ENCODE measurements at places on chromosomes 12 and 14.

DNA sequence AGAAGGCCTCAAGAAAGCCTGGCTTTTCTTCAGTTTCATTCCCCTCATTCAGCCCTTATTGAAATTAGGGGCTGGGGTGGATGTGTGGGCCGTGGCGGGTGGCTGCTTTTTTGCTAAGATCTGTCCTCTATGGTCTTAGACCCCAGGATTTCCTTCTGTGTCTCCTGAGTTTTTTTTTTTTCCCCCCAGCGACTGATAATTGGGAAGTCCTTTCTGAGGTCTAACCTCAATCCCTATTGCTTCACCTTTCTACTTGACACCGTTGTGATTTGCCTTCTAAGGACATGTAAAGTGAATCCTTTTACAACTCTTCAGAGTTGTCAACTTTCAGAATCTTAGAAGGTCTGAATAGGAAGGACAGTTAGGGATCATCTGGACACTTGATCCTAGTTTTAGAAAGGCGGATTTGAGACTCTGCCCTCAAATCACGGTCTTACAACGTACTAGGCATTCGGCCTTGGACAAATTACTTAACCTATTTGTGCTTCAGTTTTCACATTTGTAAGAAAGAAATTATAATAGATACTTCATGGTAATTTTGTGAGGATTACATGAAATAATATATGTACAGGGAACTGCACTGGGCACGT, 4.4 kb downstream of the GPR84 start:
- no peak for DNase-seq

DNA sequence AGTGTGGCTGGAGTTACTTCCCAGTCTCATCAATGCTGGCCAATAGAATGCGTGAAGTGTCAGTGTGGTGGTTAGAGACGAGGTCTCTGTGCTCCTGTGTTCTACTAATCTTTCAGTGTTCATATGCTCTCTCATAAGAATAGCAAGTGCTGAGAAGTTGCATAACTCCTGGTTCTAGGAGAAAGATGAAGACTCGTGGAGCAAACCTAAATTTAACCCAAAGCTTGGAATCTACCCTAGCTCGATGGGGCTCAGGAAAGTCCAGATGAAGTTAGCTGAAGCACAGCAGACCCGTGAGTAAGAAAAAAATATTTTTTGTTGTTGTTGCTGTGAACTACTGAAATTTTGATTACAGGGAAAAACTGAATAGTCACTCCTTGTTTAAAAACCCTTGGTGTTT, 412.6 kb downstream of the APAF1 start:
- no peak for DNase-seq

GRCh38 chr12:124824195-124824594, 39.5 kb downstream of the SCARB1 start:
- no peak for DNase-seq

- no peak for DNase-seq
Observed at GRCh38 chr12:102394200-102394599, 86.2 kb downstream of the IGF1 start.

GRCh38 chr12:78062786-78063185, 232.1 kb downstream of the NAV3 start:
- peak; percentile 26 for DNase-seq

DNA sequence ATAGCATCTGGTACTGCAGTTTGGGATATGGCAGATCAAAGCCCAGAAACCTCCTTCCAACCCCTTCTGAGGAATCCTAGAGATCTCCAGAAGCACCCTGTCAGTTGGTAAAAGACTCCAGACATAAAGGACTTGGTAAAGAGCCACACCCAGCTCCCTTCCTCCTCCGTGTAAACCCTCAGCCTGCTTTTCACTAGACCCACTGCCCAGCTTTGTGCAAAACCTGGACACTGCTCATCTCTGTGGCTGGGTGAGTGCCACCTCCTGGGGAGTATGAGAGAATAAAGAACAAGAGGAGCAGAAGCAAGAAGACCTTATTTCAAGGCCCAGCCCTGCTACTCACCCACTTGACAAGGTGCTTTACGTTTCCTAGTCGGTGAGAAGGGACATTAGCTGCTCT, 33.0 kb downstream of the ANO2 start:
- DNase-seq = no peak

DNA sequence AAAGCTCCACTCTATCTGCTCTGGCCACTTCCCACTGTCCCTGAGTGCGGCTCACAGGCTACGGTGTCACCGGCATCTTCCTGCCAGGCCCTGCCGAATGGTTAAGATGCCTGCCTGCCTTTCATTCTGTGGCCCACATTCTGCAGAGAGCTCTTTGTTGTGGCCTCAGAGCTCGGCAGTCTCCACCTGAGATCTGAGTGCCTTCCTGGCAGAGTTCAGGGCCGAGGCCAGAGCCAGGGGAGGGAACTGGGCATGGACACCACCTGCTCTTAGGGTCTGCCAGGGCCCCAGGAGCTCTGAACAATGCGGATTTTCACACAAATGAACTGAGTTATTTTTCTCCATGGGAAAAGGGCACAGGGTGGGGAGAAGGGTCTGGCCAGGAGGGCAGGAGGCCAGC, 127.2 kb downstream of the RBM19 start:
- DNase-seq = no peak

DNA sequence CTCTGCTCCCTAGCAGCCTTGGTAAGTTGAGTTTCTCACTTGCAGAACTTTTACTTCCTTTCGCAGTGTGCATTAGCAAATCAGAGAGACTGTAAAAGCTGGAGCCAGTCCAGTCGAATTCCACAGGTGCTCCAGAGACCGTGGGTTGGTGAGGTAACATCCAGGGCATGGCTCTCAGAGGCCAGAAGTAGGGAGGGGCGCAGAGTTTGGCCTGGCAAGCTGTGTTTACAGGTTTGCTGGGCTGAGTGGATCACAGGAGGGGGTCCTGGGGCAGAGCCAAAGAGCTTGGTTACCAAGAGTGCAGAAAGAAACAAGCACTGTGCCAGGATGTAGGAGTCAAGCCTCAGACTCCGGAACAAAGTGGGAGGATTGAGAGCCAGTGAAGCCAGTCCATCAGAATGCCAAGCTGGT, 10.2 kb upstream of the BHLHE41 start:
- no peak for DNase-seq

DNA sequence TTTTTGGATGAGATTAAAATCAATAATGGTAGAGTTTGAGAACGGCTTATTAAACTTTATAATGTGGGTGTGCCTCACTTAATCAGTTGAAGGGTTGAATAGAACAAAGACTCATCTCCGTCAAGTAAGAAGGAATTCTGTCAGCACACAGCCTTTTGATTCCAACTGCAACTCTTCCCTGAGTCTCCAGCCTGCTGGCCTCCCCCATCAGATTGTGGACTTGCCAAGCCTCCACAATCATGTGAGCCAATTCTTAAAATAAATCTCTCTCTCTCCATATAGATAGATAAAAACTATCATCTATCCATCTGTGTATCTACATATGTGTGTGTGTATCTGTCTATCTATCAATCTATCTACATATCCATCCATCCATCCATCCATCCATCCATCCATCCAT, 127.4 kb upstream of the BTG1 start:
- no peak for DNase-seq

GRCh38 chr12:12983420-12984035, 16.5 kb downstream of the HEBP1 start:
- peak; percentile 65 for DNase-seq

- DNase-seq = peak; percentile 63
Observed at GRCh38 chr14:99619835-99620834, 16.1 kb upstream of the CCDC85C start.

DNA sequence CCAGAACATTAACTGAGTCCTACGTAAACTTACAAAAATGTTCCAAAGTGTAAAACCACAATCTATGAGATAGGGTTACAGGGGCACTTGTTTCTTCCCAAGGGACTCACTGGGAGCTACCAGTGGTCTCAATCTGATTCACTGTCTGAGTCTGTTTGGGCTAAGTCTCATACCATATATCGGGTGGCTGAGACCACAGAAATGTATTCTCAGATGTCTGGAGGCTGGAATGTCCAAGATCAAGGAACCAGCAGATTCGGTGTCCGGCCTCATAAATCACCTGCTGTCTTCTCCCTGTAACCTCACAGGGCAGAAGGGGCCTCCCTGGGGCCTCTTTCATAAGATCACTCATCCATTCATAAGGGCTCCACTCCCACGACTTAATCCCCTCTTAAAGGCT, 616.3 kb upstream of the TMEM132C start:
- DNase-seq = no peak

- DNase-seq = no peak
Observed at GRCh38 chr12:53738406-53739213, 11.4 kb upstream of the CALCOCO1 start.

DNA sequence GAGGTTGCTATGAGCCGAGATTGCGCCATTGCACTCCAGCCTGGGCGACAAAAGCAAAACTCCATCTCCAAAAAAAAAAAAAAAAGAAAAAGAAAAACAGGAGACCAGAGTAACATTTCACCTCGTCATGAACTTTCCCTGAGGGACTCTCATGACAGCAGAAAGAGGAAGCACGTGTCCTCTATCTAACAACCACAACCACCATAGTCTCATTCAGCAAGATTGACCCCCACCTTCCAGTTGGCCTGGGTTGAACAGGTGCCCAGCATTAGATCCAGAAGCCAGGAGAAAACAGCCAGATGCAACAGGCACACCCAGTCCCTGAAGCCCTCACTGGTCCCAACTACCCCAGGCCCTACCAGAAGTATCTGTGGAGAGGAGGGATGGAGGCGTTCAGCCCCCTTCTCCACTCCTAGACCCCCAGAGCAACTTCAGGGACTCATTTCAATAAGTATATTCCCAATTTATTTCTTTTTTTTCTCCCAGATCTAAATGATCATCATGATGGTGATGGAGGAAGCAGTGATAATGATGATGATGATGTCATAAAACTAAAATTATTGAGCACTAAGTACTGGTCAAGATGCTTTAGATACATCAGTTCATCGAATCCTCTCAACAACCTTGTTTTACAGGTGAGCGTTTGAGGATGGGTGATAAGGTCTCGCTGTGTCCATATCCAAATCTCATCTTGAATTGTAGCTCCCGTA, 235.0 kb downstream of the EFCAB11 start:
- DNase-seq = no peak

- no peak for DNase-seq
Observed at GRCh38 chr14:42628602-42629001, 1021.9 kb downstream of the LRFN5 start.

GRCh38 chr12:104410786-104411185, 46.0 kb upstream of the CHST11 start:
- peak; percentile 42 for DNase-seq

GRCh38 chr12:111971800-111972199, 41.2 kb downstream of the TMEM116 start:
- no peak for DNase-seq

DNA sequence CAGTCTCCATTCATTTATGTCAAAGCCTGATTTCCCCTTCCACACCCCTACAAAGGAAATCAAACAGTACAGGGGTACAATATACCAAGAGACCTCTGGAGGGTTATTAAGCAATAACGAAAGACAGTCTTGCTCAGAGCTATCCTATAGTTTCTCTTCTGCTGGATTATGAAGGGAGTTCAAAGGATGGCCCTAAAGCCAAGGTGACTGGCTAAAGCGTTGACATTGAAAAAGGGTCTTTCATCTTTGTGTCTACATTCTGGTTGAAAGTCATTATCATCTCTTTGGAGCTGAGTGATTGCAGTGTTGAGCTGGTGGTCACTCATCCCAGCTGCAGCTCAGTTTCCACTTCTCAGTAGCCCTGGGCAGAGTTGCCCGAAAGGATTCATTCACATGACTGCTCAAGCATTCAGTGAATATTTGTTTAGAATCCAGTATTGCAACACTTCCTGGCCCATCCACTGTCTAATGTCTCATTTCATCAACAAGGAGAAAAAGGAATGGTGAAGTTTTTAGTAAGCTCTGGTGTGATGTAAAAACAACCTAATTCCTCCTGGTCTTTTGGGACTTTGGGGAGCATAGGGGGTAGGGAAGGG, 19.2 kb upstream of the TBX5 start:
- DNase-seq = peak; percentile 70

DNA sequence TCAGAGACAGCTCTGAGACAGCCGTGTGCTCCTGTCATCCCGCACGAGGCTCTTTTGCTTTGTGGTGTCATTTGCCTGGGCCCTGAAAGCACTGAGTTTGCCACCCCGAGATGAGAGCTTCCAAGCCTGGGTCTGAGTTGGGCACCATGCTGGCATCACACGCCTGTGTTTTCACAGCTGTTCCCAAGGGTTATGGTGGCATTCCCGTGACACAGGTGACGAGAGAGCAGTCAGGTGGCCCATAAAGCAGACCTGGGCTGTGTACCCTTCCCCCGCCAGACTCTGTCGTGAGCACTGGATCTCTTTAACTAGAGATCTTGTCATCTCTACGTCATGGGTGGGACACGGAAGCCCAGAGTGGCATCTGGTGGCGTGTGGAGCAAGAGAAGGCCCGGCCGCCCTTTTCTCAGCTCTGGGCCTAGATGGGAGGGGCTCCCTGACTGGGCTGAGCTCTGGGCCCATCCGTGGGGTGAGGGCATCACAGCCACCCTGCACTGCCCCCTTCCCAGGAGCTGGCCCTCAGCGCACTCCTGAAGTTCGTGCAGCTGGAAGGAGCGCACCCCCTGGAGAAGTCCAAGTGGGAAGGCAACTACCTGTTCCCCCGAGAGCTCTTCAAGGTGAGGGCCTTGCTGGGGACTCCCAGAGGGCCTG, 2.6 kb downstream of the NOC4L start:
- no peak for DNase-seq

- DNase-seq = no peak
Observed at GRCh38 chr14:83151571-83151970, 1617.9 kb upstream of the SEL1L start.

GRCh38 chr12:19034937-19035336, 94.6 kb upstream of the PLEKHA5 start:
- DNase-seq = no peak

DNA sequence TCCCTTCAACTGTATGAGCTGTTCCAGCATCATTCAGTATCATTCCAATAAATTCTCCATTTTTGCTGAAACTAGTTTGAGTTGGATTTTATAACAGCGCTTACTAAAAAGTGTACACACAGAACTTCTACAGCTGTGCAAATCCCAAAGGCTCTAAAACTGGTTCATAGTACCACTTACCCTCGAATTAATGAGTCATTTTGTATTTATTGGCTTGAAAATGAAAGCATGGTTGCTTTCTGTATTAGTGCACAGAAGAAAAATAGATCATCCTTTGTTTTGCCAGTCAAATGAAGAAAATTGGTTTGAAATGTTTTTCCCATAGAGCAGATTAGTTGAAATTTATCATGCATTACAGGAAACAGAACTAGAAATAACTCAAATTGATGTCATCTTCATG, 268.3 kb upstream of the CPNE8 start:
- no peak for DNase-seq

- no peak for DNase-seq
Observed at GRCh38 chr12:117724543-117724942, 244.2 kb downstream of the KSR2 start.

- no peak for DNase-seq
Observed at GRCh38 chr12:22248121-22248520, 86.4 kb downstream of the ST8SIA1 start.

DNA sequence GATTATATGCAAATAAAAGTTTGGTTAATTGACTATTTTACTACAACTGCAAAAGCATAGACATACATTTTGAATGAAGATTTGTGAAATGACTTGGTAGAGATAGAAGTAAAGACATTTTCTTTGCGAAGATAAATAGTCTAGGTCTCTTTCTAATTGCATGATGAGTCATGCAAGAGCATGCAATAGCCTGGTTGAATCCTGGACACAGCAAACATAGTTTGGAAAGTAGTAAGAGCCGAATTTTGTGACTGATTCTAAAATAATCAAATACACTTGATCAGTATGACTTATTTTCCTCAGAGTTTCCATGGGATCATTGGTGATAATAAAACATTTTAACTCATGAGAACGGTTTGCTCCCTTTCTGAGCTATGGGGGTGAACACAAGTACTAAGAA, 27.7 kb upstream of the CAND1 start:
- peak; percentile 26 for DNase-seq
